ENCODE measurements at places on chromosomes 2 and 18. TPM values are rescaled to one million over a fixed set of nuclear protein-coding genes. Genes with fewer than 3 reads are reported as not detected.

- no peak for DNase-seq
These were observed 106.2 kb downstream of the BCL2 start for GRCh38 chr18:63213331-63213900.

GRCh38 chr2:241939541-241939940, 70.0 kb downstream of the RTP5 start:
- no peak for DNase-seq

DNA sequence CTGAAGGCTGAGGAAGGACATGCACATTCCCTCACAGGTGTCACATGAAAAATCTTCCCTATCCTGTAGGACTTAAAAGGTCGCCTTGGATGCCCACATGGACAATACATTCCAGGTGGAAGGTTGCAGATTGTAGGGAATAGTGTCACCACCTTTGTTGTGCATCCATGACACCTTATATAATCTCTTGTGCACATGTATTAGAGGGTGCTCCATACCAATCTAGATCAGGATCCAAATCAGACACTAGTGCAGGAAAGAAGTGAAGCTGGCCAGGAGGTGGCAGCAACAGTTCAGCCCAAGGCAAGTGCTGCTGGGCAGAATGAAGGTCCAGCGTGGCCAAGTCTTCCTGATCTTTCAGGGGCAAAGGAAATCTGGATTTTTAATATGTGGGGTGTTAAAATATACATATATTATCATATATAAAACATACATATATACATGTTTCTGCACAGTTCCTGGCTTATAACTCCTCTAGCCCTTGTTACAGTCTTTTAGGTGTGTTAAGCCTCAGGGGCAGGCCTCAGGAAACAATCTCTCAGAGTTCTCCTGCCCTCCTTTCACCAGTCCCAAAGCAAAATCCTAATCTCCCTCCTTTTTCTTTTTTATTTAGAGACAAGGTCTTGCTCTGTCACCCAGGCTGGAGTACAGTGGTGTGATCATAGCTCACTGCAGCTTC, 16.6 kb downstream of the NIF3L1 start:
- peak; percentile 77 for DNase-seq

DNA sequence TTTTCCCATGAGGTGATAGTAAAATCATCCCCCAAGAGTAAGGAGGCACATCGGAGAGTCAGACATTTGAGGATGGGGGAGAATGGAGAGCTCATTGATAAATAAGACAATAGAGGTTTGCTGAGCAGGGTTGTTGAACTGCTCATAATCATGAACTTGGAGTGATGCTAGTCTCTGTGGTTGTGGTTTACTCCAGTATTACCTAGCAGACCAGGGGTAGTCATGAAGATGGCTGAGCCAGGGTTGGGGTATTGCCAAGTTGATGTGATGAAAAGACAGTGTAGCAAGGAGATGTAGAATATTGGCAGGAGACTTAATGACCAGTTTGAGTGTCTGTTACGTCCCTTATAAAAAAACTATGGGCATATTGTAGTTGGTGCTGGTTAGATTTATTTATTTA, 25.4 kb downstream of the CYBRD1 start:
- no peak for DNase-seq

GRCh38 chr2:18276583-18277075, 283.8 kb downstream of the RDH14 start:
- DNase-seq, result no peak

DNA sequence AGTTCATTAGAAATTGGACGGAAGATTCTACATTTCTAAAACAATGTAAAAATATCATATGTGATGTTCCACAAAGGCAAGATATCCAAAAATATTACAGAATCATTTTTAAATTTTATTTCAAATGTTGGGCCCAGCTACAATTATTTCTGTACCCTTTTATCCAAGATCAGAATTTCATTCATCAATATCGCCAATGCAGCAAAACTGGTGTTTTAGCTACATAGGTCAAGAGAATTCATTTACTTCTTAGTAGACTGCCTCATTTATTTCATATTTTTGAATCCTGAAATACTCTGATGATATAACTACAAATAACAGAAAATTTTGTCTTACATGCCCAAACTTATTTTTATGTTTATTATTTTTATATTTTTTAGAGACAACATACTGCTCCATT, 143.1 kb downstream of the CMPK2 start:
- DNase-seq, result no peak

- DNase-seq, result no peak
These were observed 9.8 kb downstream of the ACP1 start for GRCh38 chr2:274503-274902.

DNA sequence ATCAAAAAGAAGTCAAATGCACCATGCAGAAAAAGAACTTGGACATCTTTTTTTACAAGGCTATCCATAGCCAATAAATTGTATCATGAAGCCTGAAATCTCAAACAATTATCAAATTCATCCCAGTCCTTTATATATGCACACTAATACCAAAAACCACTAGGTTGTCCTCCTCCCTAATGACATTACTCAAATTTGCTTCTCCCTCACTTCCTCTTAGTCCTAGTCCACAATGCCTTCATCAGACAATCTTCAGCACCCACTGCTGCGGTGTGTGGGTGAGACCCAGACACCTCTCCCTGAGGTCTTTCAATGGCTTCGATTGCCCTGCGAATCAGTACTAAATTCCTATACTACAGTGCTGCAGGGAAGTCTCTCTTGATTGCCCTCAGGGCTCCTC, 58.1 kb downstream of the CLASP1 start:
- no peak for DNase-seq

DNA sequence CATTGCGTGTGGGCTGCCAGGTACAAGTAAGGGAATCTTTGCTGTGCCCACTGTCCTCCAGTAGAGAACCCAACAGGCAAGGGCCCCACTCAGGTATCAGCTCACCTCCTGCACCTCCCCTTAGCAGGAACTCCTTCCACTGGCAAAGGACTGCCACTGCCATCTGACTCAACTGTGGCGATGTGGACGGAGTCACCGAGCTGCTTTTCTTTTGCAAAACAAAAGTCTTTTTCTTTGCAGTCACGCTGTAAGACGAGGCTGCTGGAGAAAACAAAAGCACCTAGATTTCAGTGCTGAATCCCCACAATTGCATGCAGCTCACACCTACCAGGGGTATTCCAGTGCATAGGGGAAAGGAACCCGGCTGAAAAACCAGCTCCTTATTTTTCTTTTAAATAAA, 7.9 kb downstream of the MTERF4 start:
- no peak for DNase-seq

GRCh38 chr2:128590309-128591021, 271.8 kb upstream of the HS6ST1 start:
- DNase-seq, result no peak

GRCh38 chr2:217941886-217942728, 60.7 kb downstream of the TNS1 start:
- no peak for DNase-seq

DNA sequence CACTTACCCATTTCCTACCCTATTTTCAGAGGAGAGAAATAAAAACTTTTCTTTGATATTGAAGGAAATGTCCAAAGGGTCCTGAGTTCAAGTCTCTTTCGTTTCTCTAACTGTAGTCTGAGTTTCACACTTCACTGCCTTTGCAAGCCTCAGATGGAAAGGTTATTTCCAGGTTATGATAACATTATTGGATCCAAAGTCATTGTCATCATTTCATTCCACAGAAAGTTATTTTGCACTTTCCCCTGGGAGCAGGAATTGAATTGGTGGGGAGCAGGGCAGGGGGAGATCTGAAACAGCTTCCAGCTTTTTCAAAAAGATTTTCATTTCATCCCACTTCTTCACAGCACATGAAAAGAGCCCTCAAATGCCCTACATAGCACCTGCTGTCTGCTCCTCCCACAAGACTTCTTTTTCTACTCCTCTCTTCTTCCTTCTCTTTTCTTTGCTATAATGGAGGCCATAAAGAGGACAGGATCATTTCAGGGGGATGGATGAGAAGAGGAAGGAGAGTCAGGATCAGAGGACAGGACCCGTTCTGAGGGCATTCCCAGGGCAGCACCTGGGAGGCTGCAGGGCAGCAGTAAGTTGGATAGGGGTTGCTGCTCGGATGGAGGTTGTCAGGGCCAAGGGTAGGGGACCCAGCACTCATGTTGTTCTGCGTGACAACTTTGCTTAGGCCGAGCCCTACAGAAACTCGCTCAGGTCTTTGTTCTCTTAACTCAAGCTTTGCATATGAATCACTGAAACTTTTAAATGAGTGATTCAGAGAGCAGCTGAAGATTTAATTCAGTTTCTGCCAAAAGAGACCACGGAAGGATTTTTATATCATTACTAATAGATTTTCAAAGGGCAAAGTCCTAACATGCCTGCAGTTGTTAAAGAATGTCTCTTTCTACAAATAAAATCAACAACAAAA, 11.4 kb upstream of the GALNT5 start:
- DNase-seq, result no peak

DNA sequence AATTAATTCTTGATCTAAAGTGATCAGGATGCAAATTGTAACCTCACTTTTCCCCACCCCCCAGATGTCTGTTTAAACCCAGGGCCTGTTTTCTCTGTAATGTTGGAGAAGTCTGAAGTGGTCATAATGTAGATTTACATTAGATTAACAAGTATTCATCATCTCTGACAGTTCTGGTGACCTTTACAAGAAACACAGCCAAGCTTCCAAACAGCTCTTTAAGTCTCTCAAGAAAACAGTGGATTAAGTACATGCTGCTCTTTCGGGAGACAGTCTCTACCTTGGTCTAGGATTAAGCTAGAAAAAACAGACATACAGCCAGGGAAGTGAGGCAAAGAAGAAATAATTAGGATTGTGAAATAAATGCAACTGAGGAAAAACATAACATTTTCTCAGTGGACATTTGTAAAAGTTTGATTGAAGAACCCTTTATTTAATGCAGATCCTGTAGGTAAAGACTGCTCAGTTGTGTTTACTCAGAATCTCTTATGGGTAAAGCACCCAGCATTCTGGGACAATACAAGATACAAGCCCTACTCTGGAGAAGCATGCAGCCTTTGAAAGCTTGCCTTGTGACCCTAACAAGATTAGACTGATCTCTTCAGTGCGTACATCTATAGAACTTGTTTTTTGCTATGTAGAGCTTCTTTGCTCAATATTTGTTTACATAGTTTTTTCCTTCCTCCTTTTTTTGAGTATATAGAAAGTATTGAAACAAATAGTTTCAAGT, 203.9 kb downstream of the PHLPP1 start:
- no peak for DNase-seq

DNA sequence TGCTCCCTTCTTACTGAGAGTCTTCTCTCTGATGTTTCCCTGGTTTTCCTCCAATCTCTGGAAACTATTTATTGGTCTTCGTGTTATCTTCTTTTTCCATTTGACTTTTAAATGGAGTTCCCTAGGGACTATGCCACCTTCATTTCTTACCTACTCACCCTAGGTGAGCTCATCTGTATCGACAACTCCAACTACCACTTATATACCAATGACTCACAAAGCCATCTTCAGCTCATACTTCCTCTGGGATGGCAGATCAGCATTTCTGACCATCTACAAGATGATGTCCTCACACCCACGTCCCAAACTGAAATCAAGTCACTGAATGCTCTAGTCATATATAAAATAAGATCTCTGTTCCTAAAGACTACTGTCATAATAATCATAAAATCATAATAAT, 40.6 kb downstream of the CFAP210 start:
- DNase-seq, result no peak

GRCh38 chr2:117981810-117982209, 32.1 kb downstream of the CCDC93 start:
- DNase-seq, result no peak

DNA sequence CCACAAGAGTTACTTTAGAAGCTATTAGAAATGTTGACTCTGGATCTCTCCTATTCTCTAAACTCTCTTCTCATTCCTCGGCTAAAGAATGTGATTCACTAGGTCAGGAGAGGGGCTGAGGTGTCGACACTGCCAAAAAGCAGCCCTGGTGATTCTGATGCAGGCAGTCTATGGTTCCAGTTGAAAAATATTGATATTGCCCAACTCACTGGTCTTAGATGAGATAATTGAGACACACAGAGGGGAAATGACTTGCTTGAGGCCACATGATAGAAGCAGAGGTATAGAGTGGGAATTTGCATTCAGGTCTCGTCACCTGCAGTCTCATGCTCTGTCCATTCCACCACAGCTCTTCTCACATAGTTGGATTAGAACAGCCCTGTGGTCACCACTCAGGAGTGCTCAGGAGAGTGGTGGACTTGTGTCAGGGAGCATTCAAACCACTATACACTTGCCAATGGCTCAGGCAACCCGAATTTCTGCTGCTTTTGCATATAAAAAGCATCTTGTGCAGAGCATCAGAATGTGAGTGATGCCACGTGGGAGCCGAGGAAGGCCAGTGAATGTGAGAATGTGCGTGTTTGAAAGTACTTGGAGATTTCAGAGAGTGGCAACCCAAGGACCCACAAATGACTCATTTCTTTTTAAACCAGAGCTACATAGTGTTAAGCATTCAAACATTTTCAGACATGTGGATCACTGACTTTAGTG, 65.1 kb upstream of the CTLA4 start:
- no peak for DNase-seq

- DNase-seq, result no peak
These were observed 1084.7 kb upstream of the LRRTM1 start for GRCh38 chr2:81389203-81389602.

DNA sequence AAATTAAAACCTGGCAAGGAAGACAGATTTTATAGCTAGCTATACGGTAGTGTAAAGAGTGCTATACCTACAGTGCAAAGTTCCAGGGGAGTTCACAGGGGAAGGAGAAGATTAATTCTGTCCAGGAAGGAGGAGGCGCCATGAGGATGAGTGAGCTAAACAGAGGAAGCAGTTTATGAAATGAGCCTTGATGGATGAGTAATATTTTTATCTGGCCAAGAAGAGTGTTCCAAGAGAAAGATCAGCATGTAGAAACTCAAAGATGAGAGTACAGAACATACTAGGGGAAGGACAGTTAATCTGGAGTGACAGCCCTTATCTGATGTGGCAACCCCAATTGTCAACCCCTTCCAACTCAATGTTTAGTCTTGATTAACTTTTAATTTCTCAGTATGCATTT, 54.8 kb downstream of the CDH20 start:
- DNase-seq, result no peak

GRCh38 chr2:214713080-214713830, 96.2 kb downstream of the BARD1 start:
- no peak for DNase-seq

DNA sequence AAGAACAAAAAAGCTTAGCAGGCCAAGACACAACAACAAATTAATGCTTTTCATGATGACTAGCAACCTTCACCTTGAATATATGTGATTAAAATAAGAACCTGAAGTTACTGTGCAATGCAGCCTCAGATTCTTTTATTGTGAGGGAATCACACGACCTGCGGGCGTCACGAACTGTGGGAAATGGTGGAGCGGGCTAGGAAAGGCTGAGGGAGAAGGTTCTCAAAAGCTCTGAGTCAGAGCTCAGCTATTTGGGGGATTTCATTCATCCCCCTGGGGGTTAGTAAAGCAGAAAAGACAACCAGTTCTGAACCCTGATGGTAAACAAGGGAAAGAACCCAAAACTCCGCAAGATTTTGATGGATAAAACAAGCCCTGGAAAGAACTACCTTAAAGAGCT, 89.3 kb upstream of the NCKAP5 start:
- no peak for DNase-seq

- DNase-seq, result no peak
These were observed 158.6 kb downstream of the AQP4 start for GRCh38 chr18:26706911-26707351.

- DNase-seq, result no peak
These were observed 103.7 kb downstream of the LPIN1 start for GRCh38 chr2:11850082-11850481.

- DNase-seq, result no peak
These were observed 35.1 kb upstream of the ROCK2 start for GRCh38 chr2:11379558-11379957.

GRCh38 chr2:215693193-215693998, 257.5 kb upstream of the FN1 start:
- no peak for DNase-seq

Gene NMUR1
- total RNA-seq, result 4.4 TPM

Gene G6PC2
- not detected for total RNA-seq

Gene ELOA2
- total RNA-seq, result not detected

Data from lower lobe of right lung (tissue), 2 donors.